GM23338 (cell line): ENCODE measurements at places on chromosomes 1 and 21. TPM values are rescaled to one million over a fixed set of nuclear protein-coding genes. Genes with fewer than 3 reads are reported as not detected.

DNA sequence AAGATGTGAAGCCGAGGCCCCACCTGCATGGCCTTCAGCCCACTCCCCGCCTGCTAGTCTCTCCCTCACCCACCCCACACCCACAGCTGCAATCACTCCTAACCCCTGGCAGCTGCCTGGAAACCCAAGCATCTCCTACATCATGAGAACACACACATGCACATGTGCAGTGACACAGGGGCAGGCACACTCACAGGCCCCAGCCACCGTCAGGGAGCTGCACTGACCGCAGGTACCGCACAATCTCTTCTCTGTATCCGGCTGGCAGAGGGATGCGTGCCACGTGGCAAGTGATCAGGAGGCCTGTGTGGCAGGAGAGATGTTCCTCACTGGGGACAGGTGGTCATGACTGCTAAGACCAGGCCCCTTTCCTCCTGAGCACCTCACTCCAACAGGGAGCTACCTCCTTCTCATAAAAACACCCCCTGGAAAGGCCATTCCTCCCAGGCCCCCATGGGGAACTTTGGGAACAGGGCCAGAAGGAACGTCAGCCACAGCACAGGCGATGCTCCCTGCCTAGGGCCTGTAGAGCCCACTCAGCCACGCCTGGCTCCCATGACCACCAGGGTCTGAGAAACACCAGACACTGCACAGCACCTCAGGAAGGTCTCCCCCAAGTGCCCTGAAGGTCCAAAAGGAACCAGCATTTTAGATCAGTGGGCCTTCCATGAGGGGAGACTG, 6.0 kb downstream of the LSS start:
- peaks cover 10% of the 10 kb centered on the region for H3K36me3 ChIP-seq
- H3K4me3 ChIP-seq: no peak overlapping the region
- H3K27me3 ChIP-seq: no peaks in the 10 kb centered on the region
- DNase-seq: no peak
- 0 out of 2 replicates have a peak overlapping the region, but pooled peaks have one; percentile 32 for H3K27ac ChIP-seq

GRCh38 chr1:3114846-3115245, 45.8 kb downstream of the PRDM16 start:
- no peak overlapping the region for H3K4me3 ChIP-seq
- DNase-seq: no peak
- no peaks in the 10 kb centered on the region for H3K36me3 ChIP-seq

GRCh38 chr1:205983925-205984725, 19.1 kb downstream of the RAB7B start:
- no peak overlapping the region for H3K4me3 ChIP-seq
- H3K27ac ChIP-seq: no peak overlapping the region
- H3K27me3 ChIP-seq: no peaks in the 10 kb centered on the region
- DNase-seq: peak; percentile 86
- H3K36me3 ChIP-seq: no peaks in the 10 kb centered on the region

GRCh38 chr1:36203554-36204346, 20.5 kb upstream of the THRAP3 start:
- no peaks in the 10 kb centered on the region for H3K4me1 ChIP-seq
- H3K4me3 ChIP-seq: no peak overlapping the region
- no peaks in the 10 kb centered on the region for H3K27me3 ChIP-seq
- H3K36me3 ChIP-seq: no peaks in the 10 kb centered on the region
- no peak overlapping the region for H3K27ac ChIP-seq

DNA sequence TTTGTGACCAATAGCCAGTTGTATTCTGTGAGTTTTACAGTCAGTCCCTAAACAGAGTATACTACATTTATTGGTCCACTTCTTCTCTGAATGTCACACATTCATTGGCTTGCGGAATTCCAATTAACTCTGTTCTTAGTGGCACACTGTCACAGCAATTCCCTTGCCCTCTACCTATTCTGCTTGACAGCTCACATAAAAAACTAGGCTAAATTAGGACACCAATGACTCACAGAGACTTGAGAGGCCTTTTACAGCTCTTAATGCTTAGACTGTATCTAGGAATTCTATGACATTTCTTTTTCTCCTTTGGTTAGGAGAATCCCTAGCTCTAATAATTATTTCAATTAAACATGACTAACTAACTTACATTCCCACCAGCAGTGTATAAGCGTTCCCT, 104.1 kb downstream of the NEGR1 start:
- H3K4me1 ChIP-seq: no peaks in the 10 kb centered on the region
- H3K27ac ChIP-seq: no peak overlapping the region
- no peaks in the 10 kb centered on the region for H3K36me3 ChIP-seq
- H3K27me3 ChIP-seq: no peaks in the 10 kb centered on the region

DNA sequence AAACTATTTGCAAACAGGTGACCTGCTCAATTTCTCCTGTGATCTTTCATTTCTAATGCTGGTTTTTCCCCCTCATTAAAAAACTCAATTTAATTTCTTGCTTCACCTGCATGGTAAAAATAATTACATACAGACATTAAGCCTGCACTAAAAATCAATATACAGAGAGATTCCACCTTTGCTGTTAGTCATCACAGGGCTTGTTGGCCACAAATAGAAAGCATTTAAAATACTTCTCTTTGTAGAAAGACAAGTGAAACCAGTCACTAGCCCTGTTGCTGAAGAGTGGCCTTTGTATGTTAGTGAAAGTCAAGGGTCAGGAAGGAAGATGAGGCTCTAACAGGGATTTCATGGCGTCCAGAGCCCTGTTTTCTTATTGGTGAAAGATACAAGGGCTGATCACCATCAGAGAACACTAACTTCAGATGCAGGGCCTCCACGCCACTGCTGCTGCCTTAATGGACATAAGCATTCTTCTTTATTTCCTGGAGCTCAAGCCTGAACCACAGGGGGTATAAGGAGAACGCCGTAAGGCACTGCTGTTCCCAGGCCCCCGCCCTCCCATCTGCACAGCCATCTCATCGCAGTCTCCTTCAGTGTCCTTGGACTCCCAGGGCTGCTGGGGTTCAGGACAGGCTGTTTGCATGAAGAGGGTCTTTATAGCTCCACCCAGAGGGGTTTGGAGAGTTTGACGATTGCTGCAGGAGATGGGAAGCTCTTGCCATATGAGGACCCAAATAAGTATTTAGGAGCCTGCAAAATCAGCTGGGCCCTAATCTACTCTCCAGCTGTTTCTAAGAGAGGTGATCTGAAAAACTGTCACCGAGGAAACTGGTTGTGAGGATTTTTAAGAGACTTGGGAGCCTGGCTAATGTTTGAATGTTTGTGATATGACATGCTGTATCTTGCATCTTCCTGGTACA, 117.3 kb upstream of the IRF2BP2 start:
- no peaks in the 10 kb centered on the region for H3K27me3 ChIP-seq
- no peaks in the 10 kb centered on the region for H3K36me3 ChIP-seq
- peak; percentile 26 for DNase-seq
- H3K4me3 ChIP-seq: no peak overlapping the region
- H3K4me1 ChIP-seq: peaks cover 36% of the 10 kb centered on the region
- H3K27ac ChIP-seq: no peak overlapping the region

DNA sequence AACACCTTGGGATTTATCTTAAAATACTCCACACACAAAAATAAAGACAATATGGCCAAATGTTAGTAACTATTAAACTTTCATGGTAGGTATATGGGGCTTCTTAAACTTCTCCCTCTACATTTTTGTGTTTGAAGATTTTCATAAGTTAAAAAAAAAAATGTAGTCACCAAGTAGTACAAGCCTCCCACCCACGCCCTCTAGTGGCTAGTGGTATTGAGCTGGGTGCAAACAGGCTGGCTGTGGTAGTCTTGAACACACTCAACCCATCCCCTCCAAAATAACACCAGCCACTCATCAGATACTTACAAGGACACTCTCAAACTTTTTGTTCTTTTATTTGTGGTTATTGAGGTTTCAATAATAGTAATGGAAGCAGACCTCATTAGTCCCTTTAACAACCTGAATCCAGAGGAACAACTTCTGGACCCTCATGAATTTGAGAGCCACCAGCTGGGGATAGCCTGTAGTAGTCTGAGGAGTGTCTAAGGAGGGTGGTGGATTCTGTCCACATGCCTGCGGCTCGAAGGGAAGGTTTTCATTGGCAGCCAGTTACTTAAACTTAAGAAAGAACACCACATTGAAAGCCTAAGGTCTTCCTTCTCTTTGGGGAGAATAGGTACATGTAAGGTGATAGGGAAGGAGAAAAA, 15.6 kb downstream of the RD3 start:
- H3K4me3 ChIP-seq: no peak overlapping the region
- 0 out of 2 replicates have a peak, but pooled peaks cover 3% of the 10 kb centered on the region for H3K27me3 ChIP-seq
- H3K4me1 ChIP-seq: no peaks in the 10 kb centered on the region
- peak; percentile 87 for DNase-seq
- H3K36me3 ChIP-seq: no peaks in the 10 kb centered on the region
- no peak overlapping the region for H3K27ac ChIP-seq

Gene KCNH1
- polyA plus RNA-seq: not detected in 2 replicates

Gene PHGDH
- polyA plus RNA-seq: 612 and 652 TPM in 2 replicates

Gene ABCG1
- polyA plus RNA-seq: 1.3 and 1.7 TPM in 2 replicates

Gene PODN
- 0.16 TPM in 1 of 2 replicates, not detected in the other for polyA plus RNA-seq

Gene SGIP1
- 4.5 and 6.1 TPM in 2 replicates for polyA plus RNA-seq

Gene RCAN3
- polyA plus RNA-seq: 8.9 and 9.1 TPM in 2 replicates
